Activated CD4-positive, alpha-beta T cell treated with anti-CD3 and anti-CD28 coated beads for 36 hours (primary cell): ENCODE measurements at places on chromosomes 5 and 9. TPM values are rescaled to one million over a fixed set of nuclear protein-coding genes. Genes with fewer than 3 reads are reported as not detected.

DNA sequence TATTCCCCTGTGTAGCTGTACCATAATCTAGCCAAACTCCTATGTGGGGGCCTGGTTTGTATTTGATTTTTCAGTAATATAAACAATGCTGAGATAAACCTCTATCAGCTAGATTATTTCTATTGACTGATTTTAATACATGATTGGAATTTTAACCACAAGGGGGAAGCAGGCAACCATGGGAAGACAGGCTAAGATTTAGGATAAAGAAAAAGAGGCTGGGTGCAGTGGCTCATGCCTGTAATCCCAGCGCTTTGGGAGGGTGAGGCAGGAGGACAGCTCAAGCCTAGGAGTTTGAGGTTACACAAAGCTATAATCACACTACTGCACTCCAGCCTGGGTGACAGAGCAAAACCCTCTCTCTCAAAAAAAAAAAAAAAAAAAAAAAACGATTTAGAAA lies 18.1 kb upstream of the GPX3 start:
- DNase-seq, result no peak

DNA sequence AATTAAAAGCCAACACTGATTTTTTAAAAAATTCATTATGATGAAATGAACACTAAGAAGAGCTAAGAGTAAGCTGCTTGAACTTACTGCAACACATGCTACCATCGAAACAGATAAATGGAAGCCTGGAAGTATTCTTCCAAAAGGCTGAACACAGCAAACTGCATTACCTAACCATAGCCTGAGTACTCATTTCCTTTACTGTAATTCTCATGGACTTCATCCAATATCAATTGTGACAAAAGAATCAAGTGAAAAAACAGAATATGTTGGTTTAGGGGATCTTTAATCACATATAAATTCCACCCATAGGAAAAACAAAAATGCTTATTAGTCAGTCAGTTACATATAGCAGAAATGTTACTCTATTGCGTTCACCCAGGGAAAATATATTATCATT lies 68.5 kb downstream of the DROSHA start:
- no peak for DNase-seq

DNA sequence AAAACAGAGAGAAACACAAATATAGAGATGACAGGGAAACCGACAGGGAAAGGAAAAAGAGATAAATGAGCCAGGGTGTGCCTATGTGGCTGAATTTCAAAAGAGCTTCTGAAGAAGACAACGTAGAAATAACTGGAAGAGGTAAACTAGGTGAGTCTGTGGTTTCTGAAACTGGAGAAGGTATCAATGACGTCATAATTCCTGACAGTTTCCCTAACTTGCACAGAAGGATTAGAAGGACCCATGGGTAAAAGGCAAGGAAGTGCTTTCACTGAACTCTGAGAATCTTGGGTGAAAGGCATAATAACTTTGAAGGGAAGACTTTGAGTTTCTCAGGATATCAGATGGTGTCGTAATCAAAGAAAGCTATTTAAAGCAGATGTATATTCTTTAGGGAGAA lies 790.8 kb upstream of the NUDT12 start:
- DNase-seq, result no peak

- DNase-seq, result peak; percentile 61
These were observed 33.9 kb downstream of the SH3PXD2B start for GRCh38 chr5:172420235-172420939.

DNA sequence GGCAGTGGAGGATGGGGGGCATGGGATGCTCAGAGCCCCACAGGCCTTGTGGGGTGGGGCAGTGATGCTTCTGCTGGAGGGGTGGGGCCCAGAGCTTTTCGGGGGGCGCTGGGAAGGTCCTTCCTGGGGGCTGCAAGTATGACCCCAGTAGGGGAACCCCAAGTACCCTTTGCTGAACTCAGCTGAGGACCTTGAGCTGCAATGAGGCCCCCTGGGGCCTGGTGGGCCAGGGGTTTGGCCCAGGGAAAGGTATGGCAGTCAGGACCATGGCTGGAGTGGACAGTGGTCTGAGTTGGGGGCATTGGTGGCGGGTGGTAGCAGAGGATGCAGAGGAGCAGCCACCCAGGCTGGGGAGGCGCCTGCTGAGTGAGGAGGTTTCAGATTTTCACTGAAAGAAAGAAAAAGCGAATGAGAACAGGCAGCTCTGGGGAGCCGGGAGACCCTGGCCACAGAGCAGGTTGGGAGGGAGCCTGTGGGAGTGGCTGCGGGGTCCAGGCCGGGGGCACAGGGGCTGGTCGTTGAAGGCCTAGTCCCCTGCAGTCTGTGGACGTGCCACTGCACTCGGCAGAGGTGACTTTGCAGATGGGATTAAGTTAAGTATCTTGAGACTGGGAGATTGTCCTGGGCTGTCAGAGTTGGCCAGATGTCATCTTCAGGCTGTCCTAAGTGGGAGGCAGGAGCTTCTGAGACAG lies 19.2 kb downstream of the WNK2 start:
- DNase-seq, result no peak

The TPD52L3 gene
- total RNA-seq, result not detected

The IFNA7 gene
- not detected for total RNA-seq

The C1QTNF3 gene
- 1.5 TPM for total RNA-seq
